ENCODE measurements at places on chromosomes 5 and 9. TPM values are rescaled to one million over a fixed set of nuclear protein-coding genes. Genes with fewer than 3 reads are reported as not detected.

TPPP gene
- 1.6 TPM for total RNA-seq

DNA sequence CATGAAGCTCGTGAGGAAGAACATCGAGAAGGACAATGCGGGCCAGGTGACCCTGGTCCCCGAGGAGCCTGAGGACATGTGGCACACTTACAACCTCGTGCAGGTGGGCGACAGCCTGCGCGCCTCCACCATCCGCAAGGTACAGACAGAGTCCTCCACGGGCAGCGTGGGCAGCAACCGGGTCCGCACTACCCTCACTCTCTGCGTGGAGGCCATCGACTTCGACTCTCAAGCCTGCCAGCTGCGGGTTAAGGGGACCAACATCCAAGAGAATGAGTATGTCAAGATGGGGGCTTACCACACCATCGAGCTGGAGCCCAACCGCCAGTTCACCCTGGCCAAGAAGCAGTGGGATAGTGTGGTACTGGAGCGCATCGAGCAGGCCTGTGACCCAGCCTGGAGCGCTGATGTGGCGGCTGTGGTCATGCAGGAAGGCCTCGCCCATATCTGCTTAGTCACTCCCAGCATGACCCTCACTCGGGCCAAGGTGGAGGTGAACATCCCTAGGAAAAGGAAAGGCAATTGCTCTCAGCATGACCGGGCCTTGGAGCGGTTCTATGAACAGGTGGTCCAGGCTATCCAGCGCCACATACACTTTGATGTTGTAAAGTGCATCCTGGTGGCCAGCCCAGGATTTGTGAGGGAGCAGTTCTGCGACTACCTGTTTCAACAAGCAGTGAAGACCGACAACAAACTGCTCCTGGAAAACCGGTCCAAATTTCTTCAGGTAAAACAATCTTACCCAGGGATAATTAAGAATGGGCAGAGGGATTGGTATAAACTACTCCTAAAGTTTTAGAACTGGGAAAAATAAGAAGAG is 12.9 kb downstream of the ITGA1 start:
- H3K4me1 ChIP-seq: peaks cover 39% of the 10 kb centered on the region
- H3K27me3 ChIP-seq: no peaks in the 10 kb centered on the region
- peak overlapping the region; percentile 71 for H3K4me3 ChIP-seq
- H3K36me3 ChIP-seq: peaks cover 21% of the 10 kb centered on the region
- peak overlapping the region; percentile 70 for H3K27ac ChIP-seq
- DNase-seq: peak; percentile 56

IFNA21 gene
- total RNA-seq: not detected

DNA sequence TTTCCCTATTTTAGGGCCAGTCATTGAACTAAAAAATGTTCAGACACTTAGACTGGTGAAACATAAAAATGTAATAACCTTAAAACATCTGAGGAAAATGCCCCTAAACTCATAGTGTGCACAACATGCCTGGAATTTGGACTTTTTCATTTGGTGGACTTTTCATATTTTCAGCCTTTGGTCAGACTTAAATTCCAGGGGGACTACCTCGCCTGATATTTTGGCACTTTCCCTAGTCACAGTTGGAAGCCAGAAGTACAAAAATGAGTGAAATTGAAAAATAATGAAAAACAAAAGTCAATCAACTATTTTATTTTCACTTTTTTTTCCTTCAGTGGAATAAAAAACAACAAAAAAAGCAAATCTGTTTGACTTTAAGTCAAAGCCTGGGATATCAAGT is 256.2 kb downstream of the ACTL7B start:
- H3K27me3 ChIP-seq: no peaks in the 10 kb centered on the region
- no peak overlapping the region for H3K27ac ChIP-seq
- H3K4me1 ChIP-seq: no peaks in the 10 kb centered on the region
- no peak for DNase-seq
- no peak overlapping the region for H3K4me3 ChIP-seq

CCNO gene
- total RNA-seq: 2.2 TPM

CARD19 gene
- total RNA-seq: 5.5 TPM

NEUROG1 gene
- total RNA-seq: not detected

SARDH gene
- not detected for total RNA-seq

PANK3 gene
- 35.9 TPM for total RNA-seq

DNA sequence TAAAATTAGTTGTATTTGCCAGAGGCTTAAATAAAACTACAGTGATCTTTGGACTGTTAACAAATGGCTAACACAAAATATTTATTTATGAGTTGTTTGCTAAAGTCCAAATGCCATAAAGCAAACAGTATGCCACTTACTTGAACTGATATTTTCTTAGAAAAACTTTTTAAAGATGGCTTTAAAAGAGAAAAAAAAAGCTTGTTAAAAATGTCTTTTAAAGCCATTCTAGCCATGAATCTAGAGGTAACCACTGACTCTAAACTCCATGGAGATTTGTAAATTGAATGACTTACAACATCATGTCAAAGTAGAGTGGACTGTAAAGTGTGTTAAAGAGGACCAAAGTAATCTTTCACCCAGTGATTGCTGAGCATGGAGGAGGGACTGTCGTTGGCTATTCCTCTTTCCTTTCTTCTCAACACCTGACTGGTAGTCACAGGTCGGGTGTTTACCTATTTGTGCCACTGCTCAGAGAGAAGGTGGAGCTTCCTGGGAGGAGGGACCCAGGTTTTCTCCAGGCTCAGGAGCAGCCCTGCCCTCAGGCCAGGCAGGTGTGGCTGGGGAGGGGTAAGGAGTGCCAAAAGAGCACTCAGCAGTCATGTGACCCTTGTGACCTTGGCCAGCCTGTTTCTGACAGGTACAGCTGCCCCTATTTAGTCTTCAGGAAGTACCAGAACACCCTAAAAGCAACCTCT is 69.1 kb upstream of the TJP2 start:
- no peaks in the 10 kb centered on the region for H3K36me3 ChIP-seq
- no peaks in the 10 kb centered on the region for H3K27me3 ChIP-seq
- no peak overlapping the region for H3K27ac ChIP-seq

DNA sequence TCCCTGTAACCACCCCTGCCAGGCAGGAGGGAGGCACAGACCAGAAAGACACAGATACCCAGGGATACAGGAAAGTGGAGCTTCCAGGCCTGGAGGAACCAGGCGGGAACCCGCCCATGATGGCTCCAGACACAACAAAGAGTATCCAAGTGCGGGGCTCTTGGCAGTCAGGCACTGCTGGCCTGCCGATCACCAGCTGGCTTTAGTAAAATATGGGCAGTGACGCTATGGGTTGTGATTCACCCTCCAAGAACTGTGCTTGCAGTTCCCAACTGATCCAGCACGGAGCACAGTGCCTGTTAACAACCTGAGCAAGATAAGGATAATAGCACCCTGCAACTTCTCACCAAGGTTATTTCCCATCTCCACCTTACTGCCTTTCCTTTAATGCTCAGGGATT is 463.3 kb downstream of the IRX1 start:
- no peaks in the 10 kb centered on the region for H3K27me3 ChIP-seq
- H3K4me1 ChIP-seq: no peaks in the 10 kb centered on the region
- H3K36me3 ChIP-seq: no peaks in the 10 kb centered on the region
- DNase-seq: no peak
- H3K4me3 ChIP-seq: no peak overlapping the region

DNA sequence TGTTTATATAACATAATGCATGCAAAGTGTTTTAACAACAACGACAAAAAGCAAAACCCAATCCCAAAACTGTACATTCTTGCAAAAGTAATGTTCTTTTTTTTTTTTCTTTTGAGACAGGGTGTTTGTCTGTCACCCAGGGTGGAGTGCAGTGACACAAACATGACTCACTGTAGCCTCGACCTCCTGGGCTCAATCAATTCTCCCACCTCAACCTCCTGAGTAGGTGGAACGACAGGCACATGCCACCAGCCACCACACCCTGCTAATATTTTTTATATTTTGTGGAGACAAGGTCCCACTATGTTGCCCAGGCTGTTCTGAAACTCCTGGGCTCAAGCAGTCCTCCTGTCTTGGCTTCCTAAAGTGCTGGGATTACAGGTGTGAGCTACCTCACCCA is 13.6 kb upstream of the HAVCR1 start:
- no peaks in the 10 kb centered on the region for H3K27me3 ChIP-seq
- DNase-seq: no peak
- H3K4me1 ChIP-seq: no peaks in the 10 kb centered on the region

DNA sequence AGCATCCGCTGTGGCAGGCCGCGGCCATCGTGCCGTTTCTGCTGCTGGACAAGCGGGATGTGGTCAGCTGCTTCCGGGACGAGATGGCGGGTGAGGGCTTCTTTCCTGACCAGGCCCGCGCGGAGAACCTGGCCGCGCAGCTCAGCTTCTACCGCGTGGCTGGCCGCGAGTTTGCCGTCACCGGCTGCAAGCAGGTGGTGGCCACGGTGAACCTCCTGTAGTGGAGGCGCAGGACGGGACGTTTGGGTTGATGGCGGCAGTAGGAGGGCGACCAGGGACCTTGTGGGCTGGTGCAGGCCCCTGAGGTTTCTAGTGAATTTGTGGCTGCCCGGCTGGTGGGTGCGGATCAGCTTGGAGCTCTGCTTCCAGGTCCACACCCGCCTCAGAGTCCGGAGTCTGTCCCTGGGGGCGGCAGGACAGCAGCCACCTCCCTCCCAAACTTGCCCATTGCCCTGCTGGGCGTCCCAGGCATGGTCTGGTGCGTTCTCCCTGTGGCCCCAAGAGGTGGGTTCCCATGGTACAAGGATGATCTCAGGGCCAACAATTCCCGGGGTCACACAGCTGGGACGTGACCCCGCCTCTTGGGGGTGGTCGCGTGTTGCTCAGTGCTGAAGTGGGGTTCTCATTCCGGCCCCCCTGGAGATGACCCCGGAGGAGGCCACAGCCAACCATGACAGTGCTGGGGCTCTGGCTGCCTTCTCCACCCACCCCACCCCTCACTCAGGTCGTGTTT is 2.4 kb downstream of the TOR4A start:
- peaks cover 13% of the 10 kb centered on the region for H3K36me3 ChIP-seq
- no peaks in the 10 kb centered on the region for H3K27me3 ChIP-seq
- no peak overlapping the region for H3K4me3 ChIP-seq
- H3K27ac ChIP-seq: no peak overlapping the region

DNA sequence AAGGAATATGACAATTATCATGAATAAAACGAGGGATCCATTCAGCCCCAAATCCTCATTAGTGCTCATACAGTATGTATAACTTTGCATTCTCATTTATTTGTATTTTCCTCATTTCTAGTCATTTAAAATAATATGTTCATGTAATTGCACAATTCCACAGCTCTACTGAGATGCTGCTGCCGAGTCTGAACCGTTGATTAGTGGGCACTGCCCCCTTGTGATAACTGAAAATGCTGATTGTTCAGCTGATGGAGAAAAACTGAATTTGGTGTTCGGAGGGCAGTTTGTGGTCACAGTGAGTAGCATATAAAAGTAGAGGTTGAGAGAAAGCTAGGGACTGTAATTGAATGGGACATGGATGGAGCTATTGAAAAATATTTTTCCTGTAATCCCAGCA is 12.2 kb upstream of the GPR151 start:
- H3K27me3 ChIP-seq: no peaks in the 10 kb centered on the region
- no peak overlapping the region for H3K27ac ChIP-seq
- H3K4me1 ChIP-seq: peaks cover 4% of the 10 kb centered on the region
- peak; percentile 74 for DNase-seq
- H3K4me3 ChIP-seq: no peak overlapping the region

DNA sequence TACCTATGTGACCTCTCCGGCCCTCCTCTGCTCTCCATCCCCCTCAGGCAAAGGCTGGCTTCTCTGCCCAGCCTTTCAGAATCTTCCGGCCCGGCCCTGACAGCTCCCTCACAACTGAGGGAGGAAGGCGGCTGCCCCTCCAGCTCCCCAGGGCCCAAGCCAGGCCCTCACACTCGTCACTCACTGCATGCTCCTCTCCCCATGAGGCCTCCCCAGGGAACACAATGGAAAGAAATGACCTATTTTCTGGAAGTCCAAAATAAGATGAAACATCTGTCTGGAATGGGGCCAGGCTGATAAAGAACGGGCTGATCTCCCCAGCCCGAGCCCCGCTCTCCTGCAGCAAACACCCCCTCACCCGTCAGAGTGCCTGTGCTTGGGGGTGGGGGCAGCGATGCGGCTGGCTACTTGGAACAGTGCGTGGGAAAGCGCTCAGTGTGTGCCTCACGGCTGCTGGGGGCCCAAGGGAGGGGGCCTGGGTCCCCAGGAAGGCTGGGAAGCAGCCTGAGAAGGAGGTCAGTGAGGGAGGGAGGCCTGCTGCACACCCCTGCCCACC is 11.3 kb downstream of the PDGFRB start:
- no peaks in the 10 kb centered on the region for H3K36me3 ChIP-seq
- DNase-seq: no peak
- H3K27ac ChIP-seq: no peak overlapping the region
- no peaks in the 10 kb centered on the region for H3K4me1 ChIP-seq
- no peak overlapping the region for H3K4me3 ChIP-seq

DNA sequence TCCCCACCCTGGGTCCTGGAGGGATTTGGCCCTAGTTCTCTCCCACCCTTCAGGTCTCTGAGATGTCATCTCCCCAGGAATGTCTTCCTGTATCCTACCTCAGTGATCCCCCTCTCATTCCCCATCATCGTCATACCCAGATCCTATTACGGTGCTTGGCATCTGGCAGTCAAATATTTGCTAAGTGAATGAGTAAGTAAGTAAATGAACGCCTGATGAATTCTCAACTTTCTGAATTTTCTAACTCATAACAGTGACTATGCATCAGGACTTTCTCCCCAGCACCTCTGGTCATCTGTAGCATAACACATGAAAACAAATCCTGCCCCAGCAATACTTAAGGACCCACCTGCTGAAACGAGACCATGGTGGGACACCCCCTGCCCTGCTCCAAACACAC is 244.2 kb downstream of the EBF1 start:
- H3K4me3 ChIP-seq: no peak overlapping the region
- H3K27me3 ChIP-seq: no peaks in the 10 kb centered on the region
- no peak for DNase-seq
- H3K4me1 ChIP-seq: peaks cover 91% of the 10 kb centered on the region

GRCh38 chr5:73591102-73591695 is 25.7 kb downstream of the UTP15 start:
- H3K4me1 ChIP-seq: no peaks in the 10 kb centered on the region
- DNase-seq: peak; percentile 88
- H3K27me3 ChIP-seq: no peaks in the 10 kb centered on the region
- no peak overlapping the region for H3K4me3 ChIP-seq
- no peak overlapping the region for H3K27ac ChIP-seq
- H3K36me3 ChIP-seq: no peaks in the 10 kb centered on the region

DNA sequence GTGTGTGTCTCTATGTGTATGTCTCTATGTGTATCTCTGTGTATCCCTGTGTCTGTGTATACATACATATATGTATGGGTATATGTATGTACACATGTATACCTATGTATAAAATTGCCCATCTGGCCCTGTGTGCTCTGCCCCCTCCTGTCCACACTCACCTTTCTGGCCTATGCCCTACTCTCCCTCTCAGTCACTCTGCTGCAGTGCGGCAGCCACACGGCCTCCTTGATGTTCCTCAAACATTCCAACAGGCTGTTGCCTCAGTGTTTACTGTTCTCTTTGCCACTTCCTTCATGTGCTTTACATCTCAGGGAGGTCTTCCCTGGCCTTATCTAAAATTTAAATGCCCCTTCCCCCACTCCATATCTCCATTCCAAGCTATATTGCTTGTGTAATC is 18.3 kb upstream of the RNF180 start:
- H3K4me3 ChIP-seq: no peak overlapping the region
- H3K27me3 ChIP-seq: no peaks in the 10 kb centered on the region
- H3K27ac ChIP-seq: no peak overlapping the region
- DNase-seq: no peak
- H3K36me3 ChIP-seq: no peaks in the 10 kb centered on the region
